Heart left ventricle (tissue), 16 donors: ENCODE measurements at places on chromosomes 5 and 9.

GRCh38 chr9:77759391-77759790 is 111.3 kb upstream of the GNA14 start:
- H3K27ac ChIP-seq = no peak overlapping the region
- no peaks in the 10 kb centered on the region for H3K4me1 ChIP-seq

- H3K27me3 ChIP-seq = peaks cover 11% of the 10 kb centered on the region
- no peak for DNase-seq
- H3K4me3 ChIP-seq = no peak overlapping the region
- no peaks in the 10 kb centered on the region for H3K36me3 ChIP-seq
Observed at GRCh38 chr9:135080286-135081263, 6.9 kb upstream of the OLFM1 start.

DNA sequence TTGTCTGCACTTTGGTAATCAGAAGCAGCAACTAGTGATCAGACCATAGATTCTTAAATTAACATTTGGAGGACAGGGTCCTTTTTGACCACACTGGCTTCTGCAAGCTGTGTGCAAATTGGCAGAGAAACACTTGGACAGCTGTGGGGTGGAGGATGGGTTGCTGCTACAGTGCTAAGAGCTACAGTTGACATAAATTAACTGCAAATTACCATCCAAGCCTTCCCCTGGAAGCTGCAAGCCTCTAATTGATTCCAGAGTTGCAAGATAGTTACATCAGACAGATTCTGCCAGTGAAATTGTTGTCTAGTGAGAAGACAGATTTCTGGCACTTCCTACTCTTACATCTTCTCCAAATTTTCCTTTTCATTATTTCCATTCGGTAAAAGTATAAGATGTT is 517.7 kb downstream of the DIRAS2 start:
- no peaks in the 10 kb centered on the region for H3K27me3 ChIP-seq
- H3K4me3 ChIP-seq = no peak overlapping the region
- no peaks in the 10 kb centered on the region for H3K4me1 ChIP-seq
- H3K27ac ChIP-seq = no peak overlapping the region
- no peaks in the 10 kb centered on the region for H3K36me3 ChIP-seq

DNA sequence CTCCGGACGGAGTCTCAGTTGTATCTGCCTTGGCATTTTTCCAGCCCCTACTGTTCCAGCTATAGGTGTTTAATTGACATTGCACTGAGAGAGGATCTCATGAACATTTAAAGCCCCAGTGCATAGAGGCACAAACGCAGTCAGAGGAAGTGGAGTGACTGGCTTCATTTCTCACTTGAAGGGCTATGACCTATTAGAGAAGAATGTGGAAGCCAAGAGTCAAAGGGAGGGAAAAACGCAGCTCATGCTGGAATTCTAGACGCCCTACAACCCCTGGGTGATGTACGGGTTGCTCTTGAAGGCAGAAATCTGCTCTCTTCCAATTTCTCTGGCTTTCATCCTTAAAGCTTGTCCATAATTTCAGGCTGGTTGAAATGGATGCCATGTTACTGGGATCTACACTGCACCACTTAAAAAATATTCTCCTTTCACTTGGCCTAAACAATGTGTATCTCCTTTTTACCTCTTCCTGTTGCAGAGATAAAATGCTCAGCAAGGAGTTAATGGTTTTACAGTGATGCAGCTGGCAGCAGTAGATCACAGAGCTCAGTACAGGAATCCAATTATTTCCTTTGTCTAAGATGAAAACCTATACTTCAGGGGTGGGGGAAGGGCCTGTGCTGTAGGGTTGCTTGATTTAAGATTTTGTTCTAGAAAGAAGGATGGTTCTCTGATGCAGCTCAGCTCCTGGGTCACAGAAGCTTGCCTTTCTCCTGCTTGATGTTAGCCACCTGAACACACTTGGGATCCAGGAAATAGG is 61.8 kb upstream of the MAMDC2 start:
- H3K27me3 ChIP-seq = no peaks in the 10 kb centered on the region
- no peak for DNase-seq
- no peak overlapping the region for H3K4me3 ChIP-seq
- H3K36me3 ChIP-seq = no peaks in the 10 kb centered on the region
- no peaks in the 10 kb centered on the region for H3K4me1 ChIP-seq

GRCh38 chr5:15002791-15003190 is 131.2 kb upstream of the ANKH start:
- no peaks in the 10 kb centered on the region for H3K36me3 ChIP-seq
- H3K4me3 ChIP-seq = no peak overlapping the region
- no peaks in the 10 kb centered on the region for H3K27me3 ChIP-seq
- H3K27ac ChIP-seq = no peak overlapping the region
- peaks cover 30% of the 10 kb centered on the region for H3K4me1 ChIP-seq

GRCh38 chr5:151058301-151058700 is 22.5 kb downstream of the TNIP1 start:
- H3K27me3 ChIP-seq = no peaks in the 10 kb centered on the region
- H3K36me3 ChIP-seq = peaks cover 15% of the 10 kb centered on the region
- H3K4me1 ChIP-seq = peaks cover 31% of the 10 kb centered on the region
- no peak overlapping the region for H3K4me3 ChIP-seq
- no peak overlapping the region for H3K27ac ChIP-seq
- DNase-seq = peak; percentile 10

- H3K4me3 ChIP-seq = no peak overlapping the region
- no peak for DNase-seq
- no peaks in the 10 kb centered on the region for H3K36me3 ChIP-seq
Observed at GRCh38 chr5:5316334-5316733, 106.1 kb upstream of the ICE1 start.

GRCh38 chr9:79952401-79952800 is 380.6 kb downstream of the TLE4 start:
- no peak overlapping the region for H3K27ac ChIP-seq
- H3K4me1 ChIP-seq = no peaks in the 10 kb centered on the region
- H3K27me3 ChIP-seq = no peaks in the 10 kb centered on the region
- no peak overlapping the region for H3K4me3 ChIP-seq
- H3K36me3 ChIP-seq = no peaks in the 10 kb centered on the region
- no peak for DNase-seq

- no peak overlapping the region for H3K4me3 ChIP-seq
- peaks cover 10% of the 10 kb centered on the region for H3K27me3 ChIP-seq
- no peak overlapping the region for H3K27ac ChIP-seq
- no peaks in the 10 kb centered on the region for H3K4me1 ChIP-seq
Observed at GRCh38 chr9:134176599-134176968, 12.2 kb upstream of the RNU6ATAC start.

DNA sequence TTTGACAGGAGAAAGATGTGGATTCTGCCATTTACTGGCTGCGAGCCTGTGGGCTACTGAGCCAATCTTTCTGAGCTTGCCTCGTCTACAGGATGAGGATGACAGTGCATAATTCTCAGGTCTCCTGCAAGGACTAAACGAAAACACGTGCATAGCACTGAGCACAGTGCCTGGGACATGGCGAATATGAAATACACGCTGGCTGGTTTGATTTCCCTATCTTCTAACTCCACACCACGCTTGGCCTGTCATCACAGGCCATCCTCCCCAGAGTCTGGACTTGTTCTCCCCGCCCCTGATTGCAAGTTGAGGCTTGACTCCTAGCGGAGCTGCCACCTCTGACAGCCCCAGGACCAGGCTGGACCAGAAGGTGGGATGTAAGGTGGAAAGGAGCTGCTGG is 37.9 kb downstream of the ARPC5L start:
- no peak overlapping the region for H3K27ac ChIP-seq
- DNase-seq = no peak
- peaks cover 75% of the 10 kb centered on the region for H3K36me3 ChIP-seq
- no peak overlapping the region for H3K4me3 ChIP-seq
- no peaks in the 10 kb centered on the region for H3K27me3 ChIP-seq
- H3K4me1 ChIP-seq = no peaks in the 10 kb centered on the region

DNA sequence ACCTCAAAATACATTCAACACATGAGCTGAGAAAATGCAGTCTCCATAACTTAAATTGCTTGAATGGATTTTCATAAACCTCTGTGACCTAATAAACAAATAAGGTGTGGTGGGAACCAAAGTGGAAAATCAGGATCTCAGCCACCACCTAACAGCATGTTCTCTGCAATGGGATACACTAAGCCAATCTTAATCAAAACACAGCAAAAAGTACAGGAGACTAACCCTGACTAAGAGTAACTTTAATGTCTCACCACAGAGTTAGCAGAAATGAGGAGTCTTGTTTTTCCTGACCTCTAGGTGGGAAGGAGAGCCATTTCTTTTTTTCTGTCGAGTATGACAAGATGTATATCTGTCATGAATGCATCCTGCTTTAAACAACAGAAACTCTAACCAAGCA is 48.5 kb downstream of the PLK2 start:
- no peaks in the 10 kb centered on the region for H3K27me3 ChIP-seq
- DNase-seq = no peak
- H3K27ac ChIP-seq = no peak overlapping the region
- H3K4me1 ChIP-seq = no peaks in the 10 kb centered on the region

- H3K27me3 ChIP-seq = no peaks in the 10 kb centered on the region
- no peak overlapping the region for H3K27ac ChIP-seq
- no peak overlapping the region for H3K4me3 ChIP-seq
- no peaks in the 10 kb centered on the region for H3K4me1 ChIP-seq
- H3K36me3 ChIP-seq = no peaks in the 10 kb centered on the region
- no peak for DNase-seq
Observed at GRCh38 chr5:167969998-167970397, 321.4 kb upstream of the WWC1 start.

- H3K27ac ChIP-seq = peak overlapping the region; percentile 10
- no peak overlapping the region for H3K4me3 ChIP-seq
- H3K4me1 ChIP-seq = peaks cover 36% of the 10 kb centered on the region
- H3K36me3 ChIP-seq = no peaks in the 10 kb centered on the region
- H3K27me3 ChIP-seq = no peaks in the 10 kb centered on the region
Observed at GRCh38 chr5:42840269-42840668, 28.6 kb upstream of the SELENOP start.

DNA sequence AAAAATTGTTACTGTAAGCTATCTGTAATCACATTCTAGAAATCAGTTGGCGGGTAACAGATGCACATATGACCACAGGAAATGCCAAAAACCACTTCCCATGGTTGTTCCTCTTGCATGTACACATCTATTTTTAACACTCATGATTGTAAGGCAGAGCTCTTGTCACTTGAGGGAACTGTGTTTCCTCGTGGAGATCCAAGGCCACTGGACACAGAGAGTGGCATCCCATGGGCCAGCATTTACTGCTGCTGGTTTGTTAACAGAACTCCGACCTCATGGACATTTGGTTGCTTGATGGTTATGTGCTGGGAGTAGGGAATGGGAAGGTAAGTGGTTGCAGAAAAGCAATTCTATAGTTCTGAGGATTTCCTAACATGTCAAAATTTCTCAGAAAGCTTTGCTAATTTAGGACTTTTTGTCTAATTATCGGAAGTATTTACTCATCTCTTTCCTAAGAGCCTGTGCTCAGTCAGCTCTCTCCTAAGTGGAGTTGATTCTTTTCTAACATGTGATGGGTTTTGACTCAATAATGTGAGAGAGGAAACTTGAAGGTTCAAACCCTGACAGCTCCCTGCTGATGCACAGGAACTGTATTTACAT is 202.0 kb upstream of the NR3C1 start:
- H3K4me1 ChIP-seq = peaks cover 8% of the 10 kb centered on the region
- H3K27me3 ChIP-seq = no peaks in the 10 kb centered on the region
- H3K27ac ChIP-seq = no peak overlapping the region
- no peaks in the 10 kb centered on the region for H3K36me3 ChIP-seq
- H3K4me3 ChIP-seq = no peak overlapping the region
- DNase-seq = peak; percentile 13

DNA sequence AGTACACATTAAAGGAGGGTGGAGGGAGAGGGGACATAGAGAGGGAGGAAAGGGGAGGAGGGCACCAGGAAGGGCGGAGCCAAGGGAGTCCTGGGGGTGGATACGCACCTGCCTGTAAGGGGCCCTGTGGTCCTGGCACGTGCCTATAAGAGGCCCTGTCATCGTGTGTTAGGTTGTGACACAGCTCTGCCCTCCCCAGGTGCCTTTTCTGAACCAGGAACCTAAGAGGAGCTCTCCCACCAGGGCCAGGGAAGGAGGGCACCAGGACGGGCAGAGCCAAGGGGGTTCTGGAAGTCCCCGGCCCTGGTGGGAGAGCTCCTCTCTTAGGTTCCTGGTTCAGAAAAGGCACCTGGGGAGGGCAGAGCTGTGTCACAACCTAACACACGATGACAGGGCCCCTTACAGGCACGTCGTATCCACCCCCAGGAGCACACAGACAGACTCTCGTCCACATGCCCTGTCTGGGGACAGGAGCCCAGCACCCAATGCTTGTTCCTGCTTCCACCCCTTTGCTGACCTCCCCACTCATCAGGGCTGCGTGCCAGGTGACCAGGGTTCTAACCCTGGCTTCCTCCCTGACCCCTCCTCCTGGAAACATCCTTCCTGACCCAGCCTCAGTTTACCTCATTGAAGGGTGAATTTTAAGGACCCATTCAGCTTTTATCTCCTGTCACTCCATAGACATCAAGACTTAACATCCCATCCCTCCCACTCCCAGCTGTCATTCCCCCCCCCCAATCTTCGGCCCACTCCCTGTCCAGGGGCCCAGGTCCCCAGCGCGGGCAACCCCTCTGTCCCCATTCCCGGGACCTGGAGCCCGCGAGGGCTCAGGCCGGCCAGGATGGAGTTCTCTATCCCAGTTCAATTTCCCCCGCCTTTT is 12.9 kb upstream of the OLFM1 start:
- no peaks in the 10 kb centered on the region for H3K4me1 ChIP-seq
- peak overlapping the region; percentile 55 for H3K4me3 ChIP-seq
- peaks cover 11% of the 10 kb centered on the region for H3K27me3 ChIP-seq

- DNase-seq = no peak
- peaks cover 21% of the 10 kb centered on the region for H3K4me1 ChIP-seq
Observed at GRCh38 chr9:137025517-137025966, 2.5 kb downstream of the ABCA2 start.

DNA sequence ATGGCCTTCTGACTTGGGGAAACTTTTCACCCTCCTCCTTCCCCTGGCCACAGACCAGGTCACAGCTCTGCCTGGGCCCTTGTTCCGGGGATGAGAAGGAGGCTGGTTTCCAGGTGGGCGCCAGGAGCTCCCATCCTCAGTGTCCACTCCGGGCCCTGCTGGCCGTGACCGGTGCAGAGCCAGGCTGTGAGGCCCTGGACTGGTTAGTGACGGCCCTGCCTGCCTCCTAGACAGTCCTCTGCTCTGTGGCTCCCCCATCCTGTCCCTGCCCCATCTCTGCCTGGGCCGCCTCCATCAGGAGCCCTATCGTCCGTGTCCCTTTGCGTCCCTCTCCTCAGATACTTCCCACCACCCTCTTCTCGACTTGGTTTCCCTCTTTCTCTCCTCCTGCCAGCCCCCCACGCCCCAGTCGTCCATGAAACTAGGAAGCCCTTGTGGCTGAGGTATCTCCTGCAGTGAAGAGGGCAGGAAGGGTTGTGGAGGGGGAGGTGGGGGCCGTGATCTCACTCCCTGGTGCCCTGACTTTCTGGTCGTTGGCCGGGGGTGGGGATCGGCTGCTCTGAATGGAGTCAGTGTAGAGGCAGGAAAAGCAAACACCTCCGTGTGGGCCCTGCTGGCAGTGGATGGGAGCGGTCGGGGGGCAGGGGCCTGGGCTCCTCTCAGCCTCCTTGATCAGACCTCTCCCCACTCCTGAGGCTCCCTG is 15.4 kb upstream of the CERCAM start:
- H3K4me3 ChIP-seq = no peak overlapping the region
- no peak overlapping the region for H3K27ac ChIP-seq
- H3K4me1 ChIP-seq = peaks cover 4% of the 10 kb centered on the region
- no peak for DNase-seq
- no peaks in the 10 kb centered on the region for H3K27me3 ChIP-seq

GRCh38 chr5:78627175-78627574 is 21.4 kb downstream of the LHFPL2 start:
- H3K4me3 ChIP-seq = no peak overlapping the region
- H3K27ac ChIP-seq = no peak overlapping the region
- DNase-seq = no peak

GRCh38 chr5:117736698-117737097 is 1162.1 kb upstream of the SEMA6A start:
- DNase-seq = no peak
- no peaks in the 10 kb centered on the region for H3K4me1 ChIP-seq
- H3K36me3 ChIP-seq = no peaks in the 10 kb centered on the region
- no peaks in the 10 kb centered on the region for H3K27me3 ChIP-seq
